ENCODE measurements at places on chromosomes 1 and 21.

DNA sequence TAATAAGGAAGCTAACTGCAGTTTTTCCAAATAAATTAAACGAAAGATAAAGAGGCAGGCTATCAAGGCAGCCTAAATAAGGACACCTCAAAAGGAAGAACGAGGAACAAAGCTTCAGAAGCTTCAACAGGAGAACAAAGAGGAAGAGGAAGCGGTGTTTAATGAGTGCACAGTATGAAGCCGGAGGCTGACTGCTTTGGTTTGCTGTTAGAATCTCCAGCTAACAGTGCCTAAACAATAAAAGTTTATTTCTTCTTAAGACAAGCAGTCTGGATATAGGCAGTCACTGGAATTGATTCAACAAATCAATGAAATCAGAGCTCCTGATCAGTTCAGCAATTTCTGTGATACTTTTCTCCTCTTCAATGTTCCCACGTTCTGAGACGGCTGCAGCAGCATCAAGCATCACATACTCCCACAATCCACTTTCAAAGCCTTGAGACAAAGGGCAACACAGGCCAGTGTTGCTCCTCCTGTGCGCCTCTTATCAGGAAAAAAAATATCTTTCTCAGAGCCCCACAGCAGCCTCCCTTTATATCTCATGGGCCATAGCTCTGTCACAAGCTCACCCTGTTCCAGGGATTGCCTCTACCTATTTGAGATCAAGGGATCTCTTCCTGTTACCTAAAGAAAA lies 365.6 kb upstream of the ST6GALNAC5 start:
- DNase-seq: no peak

DNA sequence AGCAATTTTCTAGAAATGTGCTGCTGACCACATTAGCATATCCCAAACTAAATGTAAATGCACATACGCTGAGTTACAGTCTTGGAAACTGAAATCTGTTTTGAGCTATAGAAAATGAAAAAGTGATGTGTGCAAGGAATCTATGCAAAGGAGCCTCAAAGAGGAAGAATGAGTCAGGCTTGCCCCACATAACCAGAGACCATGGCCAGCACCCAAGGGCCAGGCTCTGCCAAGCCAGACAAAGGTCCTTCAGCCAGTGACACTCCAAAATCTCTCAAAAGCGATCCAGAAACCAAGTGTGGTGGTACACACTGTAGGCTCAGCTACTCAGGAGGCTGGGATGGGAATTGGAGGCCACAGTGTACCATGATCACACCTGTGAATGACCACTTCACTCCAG lies 195.2 kb downstream of the TOMM20 start:
- DNase-seq: peak; percentile 46

DNA sequence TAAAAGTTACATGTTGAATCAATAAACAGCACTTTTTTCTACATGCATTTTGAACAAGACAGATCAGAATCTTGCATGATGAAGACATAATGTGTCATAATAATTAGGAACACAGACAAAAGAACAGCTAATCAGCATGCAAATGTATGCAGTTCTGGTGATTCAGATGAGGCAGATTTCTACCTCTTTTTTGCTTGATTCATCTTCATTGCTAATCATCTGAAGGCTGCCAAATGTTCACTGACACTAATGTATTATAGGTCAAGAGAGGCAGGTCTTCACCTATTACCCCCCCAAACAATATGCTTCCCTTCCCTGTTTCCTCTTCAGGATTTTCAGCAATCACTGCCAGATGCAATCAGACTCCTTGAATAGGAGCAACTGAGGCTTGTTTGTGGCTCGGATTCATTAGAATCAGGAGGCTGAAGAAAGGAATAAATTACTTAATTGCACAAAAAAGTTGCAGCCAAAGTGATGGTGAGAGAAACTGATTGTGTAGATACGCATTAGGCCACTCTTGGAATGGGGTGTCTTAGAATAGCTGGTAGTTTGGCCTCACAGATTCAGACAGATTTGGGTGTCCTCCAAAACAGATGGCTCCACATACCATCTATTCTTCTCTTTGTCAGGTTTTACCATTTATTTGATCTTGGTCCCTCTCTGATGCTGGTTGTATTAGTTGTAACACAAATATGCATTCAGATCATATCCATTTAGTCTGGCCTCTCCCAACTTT lies 275.4 kb downstream of the RPS6KC1 start:
- no peak for DNase-seq

DNA sequence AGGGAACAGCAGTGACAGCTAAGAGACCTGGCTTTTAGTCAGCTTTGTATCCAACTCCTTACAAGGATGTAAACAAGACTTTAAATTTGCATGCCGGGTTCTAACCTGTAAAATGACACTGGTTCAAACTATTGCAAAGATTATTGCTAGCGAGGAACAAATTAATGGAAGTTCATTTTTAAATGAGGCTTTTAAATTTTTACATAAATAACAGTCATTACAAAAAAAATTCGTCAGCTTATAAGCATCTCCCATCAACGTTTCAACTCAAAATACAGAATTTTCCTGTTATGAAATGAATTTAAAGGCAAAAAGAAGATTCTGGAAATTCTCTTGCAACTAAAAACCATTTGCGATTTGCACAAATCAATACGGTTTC lies 668 bp downstream of the KIF14 start:
- DNase-seq: no peak

GRCh38 chr1:93813076-93813475 lies 65.9 kb downstream of the DNTTIP2 start:
- peak; percentile 10 for DNase-seq

DNA sequence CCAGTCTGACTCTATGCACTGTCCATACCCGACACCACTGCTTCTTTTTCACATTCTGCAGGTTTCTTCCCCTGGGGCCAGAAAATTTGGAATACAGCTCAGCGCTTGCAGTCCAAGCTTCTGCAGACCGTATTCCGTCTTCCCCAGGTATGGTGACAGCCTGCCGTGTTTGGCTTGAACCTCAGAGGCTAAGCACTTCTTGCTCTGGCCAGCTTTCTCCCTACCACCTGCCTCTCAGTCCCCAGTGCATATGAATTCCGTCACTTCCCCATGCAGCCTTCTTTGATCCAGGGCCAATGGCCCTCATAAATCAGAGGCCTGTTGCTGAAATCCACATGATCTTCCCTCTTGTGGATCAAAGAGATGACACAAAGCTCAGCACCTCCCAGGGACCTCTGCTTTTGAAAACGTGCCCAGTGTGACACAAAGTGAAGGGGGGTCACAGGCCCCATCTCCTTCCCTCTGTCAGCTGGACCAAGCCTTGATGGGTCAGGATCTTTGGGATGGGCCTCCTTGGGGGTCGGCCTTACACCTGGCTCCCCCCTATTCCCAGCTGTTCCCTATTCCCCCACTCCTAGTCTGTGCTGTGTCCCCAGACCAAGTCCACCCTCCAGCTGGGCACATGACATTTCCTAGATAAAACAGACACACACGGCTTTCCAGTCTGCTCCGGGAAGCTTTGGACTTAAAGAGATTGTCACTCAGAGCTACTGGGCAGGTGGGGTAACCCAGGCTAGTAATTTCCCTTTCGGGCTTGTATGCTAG lies 66.6 kb downstream of the HMGB4 start:
- no peak for DNase-seq

DNA sequence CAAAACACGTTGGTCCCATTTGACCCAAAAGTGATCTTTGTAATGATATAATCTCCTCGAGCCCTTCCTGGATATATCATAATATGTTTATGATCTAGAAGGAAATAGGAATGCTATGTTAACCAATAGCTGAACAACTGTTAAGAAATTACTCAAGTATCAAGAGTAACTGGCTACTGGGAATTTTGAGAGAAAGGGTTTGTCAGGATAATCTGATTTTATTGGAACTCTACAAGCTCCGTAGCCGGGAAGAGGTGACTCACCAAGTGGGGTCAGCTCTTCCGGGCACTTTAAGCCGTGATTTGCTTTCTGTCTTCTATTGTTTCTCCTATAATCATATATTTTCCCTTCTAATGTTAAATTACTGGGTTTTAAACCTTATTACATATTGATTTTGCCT lies 250.5 kb upstream of the POGK start:
- no peak for DNase-seq

DNA sequence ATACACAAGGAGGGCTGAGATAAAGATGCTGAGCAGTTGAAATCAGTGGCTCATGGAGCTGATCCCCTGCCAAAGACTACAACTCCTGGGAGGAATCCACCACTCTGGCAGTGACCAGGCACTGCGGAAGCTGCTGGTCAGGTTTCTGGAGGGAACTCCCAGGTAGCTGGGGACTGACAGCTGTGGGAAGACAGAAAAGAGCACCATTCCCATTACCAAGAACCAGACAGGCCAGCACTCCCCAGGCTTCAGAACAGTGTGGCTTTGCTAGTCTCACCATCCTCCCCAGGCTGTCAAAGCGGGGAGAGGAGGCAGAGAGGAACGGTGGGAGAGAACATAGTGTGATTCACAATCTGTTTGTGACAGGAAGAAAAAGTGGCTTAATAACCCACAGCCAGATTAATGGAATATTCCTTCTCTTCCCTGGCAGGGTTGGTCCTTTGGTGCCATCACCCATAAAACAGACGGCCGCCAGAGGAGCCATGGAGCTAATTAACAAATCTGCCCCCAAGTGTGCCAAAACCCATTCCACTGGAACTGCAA lies 92.1 kb downstream of the MAB21L3 start:
- no peak for DNase-seq

DNA sequence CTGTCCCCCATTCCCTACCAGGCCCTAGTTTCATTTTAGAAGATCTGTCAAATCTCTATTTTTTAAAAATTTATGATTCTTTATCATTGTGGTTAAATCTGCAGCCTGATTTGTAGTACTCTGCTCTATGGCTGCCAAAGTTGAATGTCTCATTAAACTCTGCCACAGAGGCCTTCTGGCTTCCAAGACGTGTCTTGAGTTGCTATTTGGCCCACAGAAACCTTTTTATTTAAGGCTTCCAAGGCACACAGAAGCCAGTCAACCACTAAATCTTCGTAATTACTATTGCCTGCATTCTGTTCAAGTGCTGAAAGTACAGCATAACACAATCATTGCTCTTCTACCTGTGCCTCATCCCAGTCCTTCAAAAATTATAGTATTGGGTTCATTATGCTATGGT lies 971.0 kb downstream of the NCAM2 start:
- DNase-seq: no peak

DNA sequence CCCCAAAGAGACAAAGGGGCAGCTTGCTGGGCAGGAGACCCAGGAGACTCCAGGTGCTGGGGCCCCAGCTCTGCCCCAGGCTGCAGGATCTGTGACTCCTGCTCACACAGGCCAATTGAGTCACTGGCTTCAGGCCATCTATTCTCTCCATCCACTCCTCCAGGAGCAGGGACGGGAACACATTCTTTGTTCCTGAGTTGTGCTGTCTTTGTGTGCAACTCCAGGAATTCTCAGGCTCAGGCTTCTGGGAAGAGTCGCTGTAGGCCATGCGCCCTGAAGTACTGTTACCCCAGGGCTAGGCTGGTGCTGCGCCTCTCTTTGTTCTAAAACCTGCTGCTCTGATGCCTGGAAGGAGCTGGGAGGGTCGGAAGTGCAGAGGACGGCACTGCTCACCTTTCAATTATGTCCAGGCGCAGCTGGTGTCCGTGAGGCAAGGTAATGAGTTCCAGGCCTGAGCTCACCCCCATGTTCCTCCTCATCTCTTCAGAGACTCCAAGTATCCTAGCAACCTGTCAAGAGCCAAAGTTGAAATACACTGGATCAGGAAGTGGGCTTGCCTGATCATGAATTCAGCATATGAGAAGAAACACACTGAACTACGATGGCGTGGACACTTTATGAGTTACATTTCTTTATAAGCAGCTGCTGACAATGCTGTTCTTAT lies 105.9 kb downstream of the BCAR3 start:
- DNase-seq: no peak

DNA sequence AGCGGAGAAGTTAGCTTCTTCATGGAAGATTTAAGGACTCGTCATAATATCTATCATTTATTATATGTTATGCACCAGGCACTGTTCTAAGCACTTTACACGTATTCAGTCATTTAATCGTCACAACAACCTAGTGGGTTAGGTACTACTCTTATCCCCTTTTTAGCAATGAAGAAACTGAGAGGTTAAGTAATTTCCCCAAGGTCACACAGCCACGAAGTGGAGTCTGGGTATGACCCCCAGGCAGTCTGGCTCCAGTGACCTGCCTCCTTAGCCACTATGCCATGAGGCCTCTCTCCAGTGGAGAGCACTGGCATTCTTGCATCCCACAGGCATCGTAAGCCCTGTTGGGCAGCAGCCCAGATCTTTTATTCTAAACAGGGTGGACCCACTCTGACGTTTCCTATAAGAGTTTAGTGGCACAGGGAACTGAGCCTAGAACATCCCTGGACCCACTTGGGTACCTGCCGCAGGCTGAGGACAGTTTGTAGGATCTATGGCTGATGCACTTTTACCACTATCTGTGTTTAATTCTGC lies 123.0 kb downstream of the NAV1 start:
- DNase-seq: no peak

DNA sequence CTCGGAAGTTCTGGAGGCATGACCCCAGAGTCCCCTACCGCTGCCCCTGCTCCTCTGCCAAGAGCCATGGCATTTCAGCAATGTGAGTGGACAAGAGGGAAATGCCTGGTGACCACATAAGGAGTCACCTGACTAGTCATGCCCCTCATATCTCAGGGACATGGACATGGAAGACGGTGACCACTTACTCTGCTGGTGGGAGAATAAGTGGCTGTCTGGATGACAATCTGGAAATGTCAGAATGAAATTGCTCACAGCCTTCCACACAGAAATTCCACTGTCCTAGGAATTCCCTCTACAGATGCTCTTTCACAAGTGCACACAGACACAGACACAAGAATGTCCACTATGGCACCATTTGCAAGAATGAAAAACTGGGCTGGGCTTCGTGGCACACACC lies 24.3 kb upstream of the PLEKHG5 start:
- no peak for DNase-seq

DNA sequence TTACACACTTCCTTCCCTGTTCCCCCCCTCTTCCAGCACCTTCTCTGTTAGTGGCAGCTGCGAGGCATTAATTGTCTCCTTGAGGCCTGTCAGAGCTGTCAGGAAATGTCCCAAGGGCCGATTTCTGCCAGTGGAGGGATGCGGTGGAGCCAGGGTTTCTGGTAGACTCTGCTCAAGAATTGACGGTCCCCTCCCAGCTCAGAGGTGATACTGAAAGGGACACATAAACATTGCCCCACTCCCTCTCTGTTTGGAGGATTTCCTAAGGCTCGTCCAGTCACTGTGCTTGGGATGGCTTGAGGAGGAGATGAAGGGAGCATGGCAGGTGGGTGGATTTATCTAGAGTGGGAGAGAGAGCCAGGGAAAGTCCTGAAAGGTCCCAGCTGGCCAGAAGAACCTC lies 61.4 kb upstream of the CD34 start:
- no peak for DNase-seq

GRCh38 chr1:19081218-19081893 lies 124.9 kb upstream of the IFFO2 start:
- no peak for DNase-seq

- no peak for DNase-seq
These were observed 3.3 kb upstream of the CD1B start for GRCh38 chr1:158334526-158335212.
